Right renal pelvis (tissue), 4 donors: ENCODE measurements at places on chromosomes 2 and 18. TPM values are rescaled to one million over a fixed set of nuclear protein-coding genes. Genes with fewer than 3 reads are reported as not detected.

RBMS1 gene
- polyA plus RNA-seq: 156 TPM

FAM237A gene
- polyA plus RNA-seq: not detected

REG3A gene
- not detected for polyA plus RNA-seq

CYBRD1 gene
- polyA plus RNA-seq: 44.5 TPM

ABCG5 gene
- 0.46 TPM for polyA plus RNA-seq
